ENCODE measurements at places on chromosomes 11 and 22.

- no peak for DNase-seq
Observed at GRCh38 chr11:133065847-133066485, 466.3 kb downstream of the OPCML start.

- DNase-seq = no peak
Observed at GRCh38 chr22:27990879-27991278, 71.8 kb upstream of the PITPNB start.

GRCh38 chr11:8794677-8795103 is 112.1 kb downstream of the RPL27A start:
- DNase-seq = no peak

GRCh38 chr11:39784873-39785272 is 1674.6 kb downstream of the LRRC4C start:
- no peak for DNase-seq

- peak; percentile 24 for DNase-seq
Observed at GRCh38 chr11:45028911-45029682, 78.4 kb upstream of the TP53I11 start.

GRCh38 chr11:115083144-115083806 is 404.9 kb downstream of the NXPE2 start:
- DNase-seq = no peak

Data from activated CD8-positive, alpha-beta memory T cell treated with anti-CD3 and anti-CD28 coated beads for 24 hours (primary cell).